ENCODE measurements at places on chromosomes 2 and 18.

- DNase-seq = no peak
Measured at GRCh38 chr2:154264024-154264423, 392.3 kb downstream of the GALNT13 start.

DNA sequence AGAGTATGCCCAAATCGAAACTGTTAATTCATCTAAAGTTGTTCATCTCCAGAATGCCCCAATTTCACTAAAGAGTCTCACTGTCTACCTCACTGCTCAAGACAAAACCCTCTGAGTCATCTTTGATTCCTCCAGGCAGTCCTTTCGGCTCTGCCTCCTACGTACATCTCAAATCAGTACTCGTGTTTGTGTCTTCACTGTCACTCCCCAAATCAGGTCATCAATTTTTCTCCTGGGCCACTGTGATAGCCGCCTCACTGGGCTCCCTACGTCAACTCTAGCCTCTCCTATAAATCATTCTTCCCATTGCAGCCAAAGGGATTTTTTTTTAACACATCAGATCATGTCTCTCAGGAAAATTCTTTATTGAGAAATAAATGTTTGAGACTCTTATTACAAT lies 42.1 kb upstream of the TTC39C start:
- peak; percentile 26 for DNase-seq

GRCh38 chr2:1869987-1870386 lies 125.7 kb upstream of the PXDN start:
- DNase-seq = no peak

- DNase-seq = no peak
Measured at GRCh38 chr2:22375096-22375495, 1009.9 kb upstream of the KLHL29 start.

DNA sequence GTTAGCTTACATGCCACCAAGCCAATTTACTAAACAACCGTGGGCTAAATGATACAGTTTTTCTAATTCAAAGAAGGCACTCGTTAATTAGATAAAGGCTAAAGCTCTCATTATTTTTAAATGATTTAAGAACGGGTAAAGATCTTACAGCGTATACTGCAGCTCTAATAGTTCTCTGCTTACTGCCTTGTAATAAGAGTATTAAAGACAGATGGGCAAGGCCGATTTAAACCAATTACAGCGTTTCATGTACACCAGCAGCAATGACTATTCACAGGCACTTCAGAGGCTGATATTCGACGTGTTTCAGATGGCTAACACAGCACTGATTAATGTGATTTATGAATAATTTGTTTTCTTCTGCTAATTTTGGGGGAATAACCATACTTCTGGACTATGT lies 259.3 kb downstream of the ZNF407 start:
- DNase-seq = no peak

DNA sequence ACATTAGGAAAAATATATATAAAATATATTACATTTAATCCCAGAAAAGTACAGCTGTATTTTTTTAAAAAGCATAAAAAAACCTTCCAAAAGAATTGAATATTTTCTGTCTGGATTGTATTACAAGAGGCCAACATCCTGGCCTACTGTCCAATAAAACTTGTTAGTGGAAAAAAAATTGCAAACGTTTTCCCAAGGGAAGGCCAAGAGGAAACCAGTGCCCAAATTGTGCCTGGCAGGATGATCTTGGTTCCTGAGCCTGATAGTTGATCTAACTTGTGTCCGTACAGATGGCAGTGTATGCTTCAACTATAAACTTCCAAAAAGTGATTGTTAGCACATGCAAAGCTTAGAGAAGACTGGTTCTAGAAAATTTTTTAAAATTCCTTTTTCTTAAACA lies 90.6 kb upstream of the LPIN2 start:
- DNase-seq = no peak
